Testis (tissue), 5 donors: ENCODE measurements at places on chromosomes 2 and 18. TPM values are rescaled to one million over a fixed set of nuclear protein-coding genes. Genes with fewer than 3 reads are reported as not detected.

CFLAR gene
- total RNA-seq: 137 TPM

LIMS4 gene
- 33.0 TPM for total RNA-seq

KLHL29 gene
- total RNA-seq: 10.9 TPM

TXNL1 gene
- total RNA-seq: 62.6 TPM

ALPG gene
- total RNA-seq: 0.93 TPM

DQX1 gene
- 0.43 TPM for total RNA-seq

SCYGR4 gene
- total RNA-seq: not detected

FAM228A gene
- 33.4 TPM for total RNA-seq

ST6GAL2 gene
- total RNA-seq: 83.8 TPM

BCL11A gene
- total RNA-seq: 4.1 TPM

MARS2 gene
- 5.9 TPM for total RNA-seq

PMS1 gene
- total RNA-seq: 39.5 TPM

SCN3A gene
- total RNA-seq: 3.7 TPM

IL36A gene
- not detected for total RNA-seq

SERPINB3 gene
- 0.74 TPM for total RNA-seq

RIT2 gene
- total RNA-seq: not detected
